ENCODE measurements at places on chromosomes 6 and 20.

GRCh38 chr20:25022680-25023079 is 30.1 kb upstream of the APMAP start:
- no peak for DNase-seq

DNA sequence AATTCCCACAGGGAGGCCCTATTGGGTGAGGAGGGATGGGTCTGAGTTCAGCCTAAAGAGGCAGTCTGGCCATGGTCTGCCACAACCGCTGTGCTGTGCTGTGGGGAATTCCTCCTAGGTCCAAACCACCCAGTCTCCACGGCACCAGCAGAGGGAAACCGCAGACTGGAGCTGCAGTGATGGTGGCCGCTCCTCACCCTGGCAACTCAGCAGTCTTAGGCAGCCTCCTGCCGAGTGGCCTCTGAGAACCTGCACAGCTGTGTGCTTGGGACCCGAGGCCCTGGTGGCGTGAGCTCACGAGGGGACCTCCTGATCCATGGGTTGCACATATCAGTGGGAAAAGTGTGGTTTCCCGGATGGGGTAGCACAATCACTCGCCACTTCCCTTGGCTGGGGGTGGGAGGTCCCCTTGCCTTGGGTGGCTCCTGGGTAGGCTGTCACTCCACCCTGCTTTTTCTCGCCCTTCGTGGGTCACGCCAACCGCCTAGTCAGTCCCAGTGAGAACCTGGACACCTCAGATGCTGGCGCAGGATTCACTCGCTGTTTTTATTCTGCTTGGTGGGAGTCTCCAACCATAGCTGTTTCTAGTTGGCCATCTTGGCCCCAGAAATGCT is 242.2 kb downstream of the CDH26 start:
- DNase-seq, result no peak

- no peak for DNase-seq
Observed at GRCh38 chr20:22495789-22496188, 88.6 kb downstream of the FOXA2 start.

DNA sequence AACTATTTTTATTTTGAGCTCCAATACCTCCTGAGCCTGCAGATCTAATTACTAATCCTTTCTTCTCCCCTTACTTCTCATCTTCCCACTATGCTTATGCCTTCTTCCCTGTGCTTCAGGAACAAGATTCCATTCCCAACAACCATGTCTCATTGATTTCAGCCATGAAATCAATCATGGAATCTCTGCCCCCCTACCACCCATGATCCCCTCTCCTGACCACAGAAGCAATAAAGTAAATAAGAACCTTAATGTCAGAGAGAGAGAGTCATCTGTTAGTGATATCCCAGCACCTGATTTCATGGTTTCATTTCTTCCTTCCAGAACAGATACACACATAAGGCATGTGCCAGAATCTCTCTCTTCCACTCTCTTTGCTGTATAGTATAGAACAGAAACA is 339.7 kb upstream of the KCNQ5 start:
- DNase-seq, result no peak

DNA sequence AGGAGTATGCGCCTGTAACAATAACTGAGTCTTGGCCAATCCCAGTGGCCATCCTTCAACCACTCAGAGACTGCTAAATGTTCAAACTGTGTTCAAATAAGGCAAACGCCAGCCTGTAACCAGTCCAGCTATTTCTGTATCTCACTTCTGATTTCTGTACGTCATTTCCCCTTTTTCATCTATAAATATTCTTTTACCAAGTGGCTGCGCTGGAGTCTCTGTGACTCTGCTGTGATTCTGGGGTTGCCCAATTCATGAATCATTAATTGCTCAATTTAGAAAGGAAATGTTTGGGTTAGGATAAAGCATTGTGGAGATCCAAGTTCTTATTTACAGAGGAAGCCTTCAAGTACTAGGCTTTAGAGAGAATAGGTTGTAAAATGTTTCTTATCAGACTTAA is 89.8 kb upstream of the UST start:
- no peak for DNase-seq
